Islet precursor cell (in vitro differentiated cells): ENCODE measurements at places on chromosomes 16 and 17.
A peak's percentile ranks its signal among the peaks of the same experiment; 100 is the strongest.

DNA sequence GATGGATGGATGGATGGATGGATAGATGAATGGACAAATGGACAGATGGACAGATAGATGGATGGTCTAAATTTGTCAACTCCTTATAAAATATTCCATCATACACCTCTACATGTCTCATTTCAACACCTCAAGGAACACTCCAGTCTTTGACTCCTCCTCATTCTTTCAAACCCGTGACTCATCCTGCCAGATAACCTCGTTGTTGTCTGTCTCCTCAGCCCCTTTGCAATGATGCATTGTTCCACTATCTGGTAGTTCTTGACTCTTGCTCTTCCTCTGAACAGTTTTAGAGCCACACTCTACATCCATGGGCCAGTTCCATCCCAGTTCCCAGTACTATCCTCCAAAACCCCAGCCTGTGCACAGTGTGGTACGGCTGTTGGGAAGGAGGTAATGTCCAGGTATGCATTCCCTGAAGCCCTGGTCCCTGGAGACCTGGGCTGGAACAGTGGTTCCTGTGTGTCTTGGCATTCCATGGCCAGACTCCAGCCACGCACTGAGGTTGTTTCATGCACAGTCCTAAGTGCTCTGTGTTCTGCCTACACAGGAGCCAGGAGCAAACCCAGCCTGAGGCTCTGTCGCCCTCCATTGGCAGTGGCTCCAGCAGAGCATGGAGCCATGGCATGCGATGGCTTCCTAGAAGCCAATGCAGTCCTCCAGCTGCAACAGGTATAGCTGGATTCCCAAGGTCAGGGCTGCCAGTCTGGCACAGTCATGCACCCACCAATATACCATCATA lies 105.7 kb downstream of the C17orf67 start:
- DNase-seq = peak; percentile 87

DNA sequence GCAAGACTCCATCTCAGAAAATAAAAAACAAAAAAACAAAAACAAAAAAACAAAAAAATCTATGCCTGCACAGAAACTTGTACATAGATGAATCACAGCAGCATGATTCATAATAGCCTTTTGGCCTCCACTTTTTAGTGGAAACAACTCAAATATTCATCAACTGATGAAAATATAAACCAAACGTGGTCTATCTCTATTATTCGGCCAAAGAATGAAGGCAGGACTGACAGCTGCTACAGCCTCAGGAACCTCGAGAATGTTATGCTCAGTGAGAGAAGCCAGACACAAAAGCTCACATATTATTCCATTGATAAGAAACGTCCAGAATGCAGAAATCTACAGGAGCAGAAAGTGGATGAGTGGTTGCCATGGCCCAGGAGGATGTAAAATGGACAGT lies 19.8 kb downstream of the PPL start:
- no peak for DNase-seq

DNA sequence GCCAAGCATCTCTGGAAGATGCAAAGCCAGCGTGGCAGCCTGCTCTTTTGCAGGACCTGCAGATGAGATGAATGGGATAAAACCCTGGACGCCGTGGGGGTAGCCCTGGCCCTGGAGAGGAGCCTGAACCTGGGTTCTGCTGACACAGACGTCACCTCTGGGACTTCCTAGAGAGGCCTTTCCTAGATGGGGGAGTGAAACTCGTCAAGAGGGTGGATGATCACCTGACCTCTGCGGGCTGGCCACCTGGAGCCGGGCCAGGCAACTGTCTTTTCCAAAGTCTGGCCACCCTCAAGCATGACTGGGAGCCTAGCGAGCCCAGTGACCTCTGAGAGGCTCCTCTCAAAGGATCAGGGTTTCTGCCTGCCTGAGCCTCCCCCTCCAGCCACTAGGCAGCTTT lies 529.0 kb downstream of the KCNJ18 start:
- no peak for DNase-seq

GRCh38 chr17:15920758-15921239 lies 24.1 kb upstream of the ADORA2B start:
- peak; percentile 98 for DNase-seq

- DNase-seq = no peak
Measured at GRCh38 chr16:982145-983043, 824 bp downstream of the SOX8 start.

DNA sequence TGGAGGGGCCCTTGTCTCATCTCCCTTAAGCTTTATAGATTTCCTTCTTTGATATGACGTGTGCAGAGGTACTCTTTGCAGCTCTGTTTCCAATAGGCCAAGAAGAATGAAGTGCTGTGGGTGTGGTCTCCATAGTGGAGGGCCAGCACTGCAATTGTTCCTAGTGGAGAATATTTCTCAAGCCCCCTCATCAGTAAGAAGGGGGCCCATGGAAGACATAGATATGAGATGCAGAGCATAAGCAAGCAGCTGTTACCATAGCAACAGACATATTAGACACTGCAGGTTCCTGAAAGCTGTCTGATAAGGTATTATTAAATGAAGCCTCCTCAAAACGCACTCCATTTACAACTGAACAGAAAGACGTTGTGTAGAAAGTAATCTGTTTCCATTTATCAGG lies 240.7 kb downstream of the ZFHX3 start:
- DNase-seq = no peak

- no peak for DNase-seq
Measured at GRCh38 chr16:67243481-67243880, 3.8 kb downstream of the FHOD1 start.

DNA sequence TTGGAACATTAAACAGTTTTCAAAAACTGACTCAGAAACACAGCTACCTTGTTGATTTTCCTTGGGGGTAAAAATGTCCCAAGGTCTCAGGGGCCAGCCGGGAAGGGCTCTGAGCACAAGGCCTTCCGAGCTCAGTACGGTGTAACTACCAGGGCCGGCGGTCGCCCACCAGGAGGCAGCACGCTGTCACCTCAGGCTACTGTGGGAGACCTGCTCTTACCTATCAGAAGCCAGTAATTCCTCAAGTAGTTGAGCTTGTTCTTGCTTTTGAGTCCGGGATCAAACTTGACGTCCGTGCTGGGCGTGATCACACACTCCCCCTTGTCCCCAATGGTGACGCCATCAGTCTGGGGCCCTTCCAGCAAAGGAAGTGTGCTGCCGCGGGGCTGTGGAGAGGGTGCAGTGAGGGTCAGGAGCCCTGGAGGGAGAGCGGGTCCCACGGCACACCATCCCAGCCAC lies 43.4 kb upstream of the ICAM2 start:
- peak; percentile 94 for DNase-seq

DNA sequence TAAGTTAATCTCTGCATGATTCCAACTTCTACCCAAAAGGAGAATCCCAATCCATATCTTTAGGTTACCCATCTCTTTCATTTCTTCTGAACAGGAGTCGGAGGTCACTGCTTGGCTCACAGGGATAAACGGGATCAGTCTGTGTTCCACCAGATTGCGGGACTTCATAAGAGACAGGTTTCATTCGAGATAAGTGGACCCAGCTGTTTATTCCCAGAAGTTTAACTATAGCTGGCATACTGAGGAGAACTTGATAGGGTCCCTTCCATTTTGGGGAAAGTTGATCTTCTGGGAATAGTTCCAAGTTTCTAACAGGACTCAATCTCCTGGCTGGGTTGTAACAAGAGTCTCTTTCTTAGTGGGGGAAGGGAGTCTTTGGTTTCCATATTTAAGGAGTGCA lies 45.4 kb upstream of the ARL4D start:
- DNase-seq = no peak

DNA sequence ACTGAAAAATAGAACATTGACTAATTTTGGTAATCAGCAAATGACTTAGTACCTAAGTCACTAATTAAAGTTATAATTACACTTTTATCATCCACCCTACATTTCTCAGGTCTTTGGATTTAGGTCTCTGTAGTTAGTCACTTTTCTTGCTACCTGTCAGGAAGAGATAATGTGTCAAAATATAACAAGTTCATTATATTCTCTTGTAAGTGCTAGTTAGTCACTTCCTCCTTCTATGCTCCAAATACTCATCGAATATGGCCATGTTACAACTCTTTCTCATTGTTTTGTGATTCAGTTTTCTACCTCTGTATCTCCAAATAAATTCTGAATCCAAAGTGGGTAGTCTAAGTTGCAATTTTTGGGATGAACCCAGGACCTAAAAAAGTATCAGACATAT lies 163.5 kb upstream of the KIF2B start:
- no peak for DNase-seq

GRCh38 chr17:80212109-80212508 lies 8.0 kb downstream of the SGSH start:
- DNase-seq = no peak

GRCh38 chr16:79528338-79528737 lies 72.2 kb downstream of the MAF start:
- DNase-seq = no peak

DNA sequence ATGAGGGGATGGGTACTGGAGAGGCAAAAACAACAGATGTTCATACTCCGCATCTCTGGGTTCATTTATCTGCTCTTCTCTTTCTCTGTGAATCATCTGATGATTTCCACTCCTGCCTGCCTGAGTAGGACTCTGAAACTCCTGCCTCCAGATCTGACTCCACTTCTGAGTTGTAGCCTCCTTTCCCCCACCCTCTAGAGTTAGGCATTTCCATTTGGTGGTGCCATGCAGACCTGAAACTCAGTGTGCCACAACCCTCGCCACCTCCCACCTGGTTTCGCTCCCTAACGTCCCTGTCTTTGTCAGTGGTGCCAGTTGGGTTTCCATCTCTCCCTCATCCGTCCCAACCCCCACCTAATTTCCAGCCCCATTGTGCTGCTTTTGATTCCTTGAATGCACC lies 126.2 kb downstream of the PRKCB start:
- DNase-seq = peak; percentile 9

- no peak for DNase-seq
Measured at GRCh38 chr17:40351359-40352236, 12.9 kb downstream of the GJD3 start.

DNA sequence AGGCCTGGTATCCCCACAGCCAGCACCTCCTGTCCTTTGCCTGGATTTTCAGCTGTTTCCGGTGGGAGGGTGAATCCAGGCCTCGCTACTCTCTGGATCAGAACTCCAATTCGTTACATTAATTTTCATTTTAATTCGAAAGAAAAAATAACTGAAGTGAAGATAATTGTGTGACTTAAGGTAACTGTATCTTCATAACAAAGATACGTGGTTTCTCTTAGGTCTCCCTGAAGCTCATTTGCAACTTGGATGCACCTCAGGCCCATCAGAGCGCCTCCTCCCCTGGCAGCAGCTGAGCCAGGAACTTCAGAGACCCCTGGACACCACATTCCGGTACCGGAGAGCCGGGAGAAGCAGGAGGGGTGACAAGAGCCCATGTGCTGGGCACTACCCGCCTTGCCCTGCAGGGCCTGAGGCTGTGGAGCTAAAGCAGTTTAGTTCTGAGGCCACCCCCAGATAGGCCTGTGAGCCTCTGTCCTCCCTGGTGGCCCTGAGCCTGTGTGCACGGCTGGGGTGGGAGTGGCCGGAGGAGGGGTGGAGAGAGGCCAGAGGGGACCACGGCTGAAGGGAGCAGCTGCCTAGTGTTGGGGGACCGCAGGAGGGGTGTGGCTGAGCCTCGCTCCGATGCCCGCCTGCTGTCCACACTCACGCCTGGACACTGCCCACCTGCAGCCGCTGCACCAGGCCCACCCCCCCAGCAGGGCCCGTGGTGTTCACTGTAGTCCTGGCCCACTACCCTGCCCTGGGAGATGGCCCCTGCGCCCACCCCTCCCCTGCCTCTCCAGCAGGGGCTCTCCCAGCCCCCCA lies 11.4 kb upstream of the DUS1L start:
- DNase-seq = no peak

- peak; percentile 95 for DNase-seq
Measured at GRCh38 chr16:85202631-85203461, 90.6 kb upstream of the CIBAR2 start.

GRCh38 chr17:64718058-64718457 lies 56.0 kb upstream of the SMURF2 start:
- no peak for DNase-seq

- DNase-seq = no peak
Measured at GRCh38 chr16:87414251-87414680, 22.1 kb downstream of the MAP1LC3B start.

DNA sequence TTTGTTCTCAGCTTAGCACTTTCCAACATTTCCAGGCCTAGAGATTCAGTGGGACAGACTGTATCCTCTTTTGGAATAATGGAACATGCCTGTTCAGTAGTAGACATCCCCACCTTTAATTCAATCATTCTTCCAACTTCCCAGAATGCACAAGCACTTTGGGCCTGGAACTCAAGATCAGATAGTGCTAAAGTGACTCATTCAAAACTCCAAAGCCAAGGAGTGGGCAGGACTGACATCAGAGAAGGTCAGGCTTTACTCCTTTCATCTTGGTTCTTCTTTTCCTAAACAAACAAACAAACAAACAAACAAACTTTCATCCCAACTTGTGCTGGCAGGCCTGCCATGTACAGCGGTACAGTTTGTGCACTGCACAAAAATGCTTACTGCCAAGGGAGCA lies 172.0 kb downstream of the AXIN2 start:
- DNase-seq = peak; percentile 74

GRCh38 chr17:72342061-72342460 lies 221.2 kb downstream of the SOX9 start:
- DNase-seq = no peak

DNA sequence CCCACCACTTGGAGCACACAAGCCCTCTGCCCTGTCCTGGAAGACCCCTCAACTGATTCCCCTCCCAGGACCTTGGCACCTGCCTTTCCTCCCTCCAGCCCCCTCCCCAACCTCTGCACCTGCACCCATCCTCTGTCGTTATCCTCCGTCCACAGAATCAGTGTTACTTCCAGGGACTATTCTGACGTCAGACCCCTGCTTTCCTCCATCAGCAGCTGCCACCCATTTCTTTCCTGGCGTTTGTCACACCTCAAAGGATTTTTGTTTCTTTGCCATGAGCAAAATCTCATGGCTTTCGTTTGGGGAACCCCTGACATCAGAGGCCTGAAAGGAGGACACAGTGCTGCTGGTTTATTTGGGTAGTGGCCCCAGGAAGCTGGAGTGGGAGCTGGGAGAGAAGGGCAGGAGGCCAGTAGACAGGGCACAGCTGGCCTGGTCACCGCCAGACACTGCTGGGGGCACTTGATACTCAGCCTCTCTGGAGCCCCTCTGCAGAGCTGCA lies 68.4 kb downstream of the SOCS1 start:
- DNase-seq = no peak

DNA sequence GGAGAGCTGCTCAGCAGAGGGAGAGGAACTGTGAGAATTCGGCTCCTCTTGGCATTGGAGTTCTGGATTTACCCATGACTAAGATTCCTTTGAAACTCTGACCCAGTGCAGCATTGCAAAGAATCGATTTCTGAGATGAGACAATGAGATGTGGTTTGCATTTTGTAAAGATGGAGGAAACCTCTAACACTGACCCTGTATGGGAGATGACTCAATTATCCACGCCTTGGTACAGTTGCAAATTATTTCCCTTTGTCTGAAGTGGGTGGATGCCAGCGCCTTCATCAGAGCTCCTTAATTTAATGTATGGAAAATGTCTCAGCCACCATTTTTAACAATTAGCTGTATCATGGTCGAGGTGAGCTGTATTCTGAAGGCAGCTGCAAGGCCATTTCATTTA lies 53.4 kb downstream of the NUP93 start:
- DNase-seq = no peak
